ENCODE measurements at places on chromosomes 3 and 15.

DNA sequence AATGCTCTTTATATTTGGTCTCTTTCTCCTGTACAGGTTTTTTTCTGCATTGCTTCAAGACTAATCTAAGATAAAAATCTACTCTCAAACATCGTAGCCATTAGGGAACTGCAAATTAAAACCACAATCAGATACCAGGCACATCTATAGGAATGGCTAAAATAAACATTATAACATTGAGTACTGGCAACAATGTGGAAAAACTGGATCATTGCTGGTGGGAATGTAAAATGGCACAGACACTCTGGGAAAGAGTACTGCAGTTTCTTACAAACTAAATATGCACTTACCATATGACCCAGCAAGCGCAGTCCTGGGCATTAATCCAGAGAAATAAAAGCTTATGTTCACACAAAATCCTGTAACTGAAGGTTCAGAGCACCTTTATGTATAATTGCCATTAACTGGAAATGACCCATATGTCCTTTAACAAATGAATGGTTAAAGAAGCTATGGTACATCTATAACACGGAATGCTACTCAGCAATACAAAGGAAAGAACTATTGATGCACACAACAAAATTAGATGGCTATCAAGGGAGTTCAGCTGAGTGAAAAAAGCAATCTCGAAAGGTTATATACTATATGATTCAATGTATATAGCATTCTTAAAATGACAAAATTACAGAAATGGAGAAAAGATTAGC lies 6.3 kb downstream of the ABCC5 start:
- no peak for DNase-seq

DNA sequence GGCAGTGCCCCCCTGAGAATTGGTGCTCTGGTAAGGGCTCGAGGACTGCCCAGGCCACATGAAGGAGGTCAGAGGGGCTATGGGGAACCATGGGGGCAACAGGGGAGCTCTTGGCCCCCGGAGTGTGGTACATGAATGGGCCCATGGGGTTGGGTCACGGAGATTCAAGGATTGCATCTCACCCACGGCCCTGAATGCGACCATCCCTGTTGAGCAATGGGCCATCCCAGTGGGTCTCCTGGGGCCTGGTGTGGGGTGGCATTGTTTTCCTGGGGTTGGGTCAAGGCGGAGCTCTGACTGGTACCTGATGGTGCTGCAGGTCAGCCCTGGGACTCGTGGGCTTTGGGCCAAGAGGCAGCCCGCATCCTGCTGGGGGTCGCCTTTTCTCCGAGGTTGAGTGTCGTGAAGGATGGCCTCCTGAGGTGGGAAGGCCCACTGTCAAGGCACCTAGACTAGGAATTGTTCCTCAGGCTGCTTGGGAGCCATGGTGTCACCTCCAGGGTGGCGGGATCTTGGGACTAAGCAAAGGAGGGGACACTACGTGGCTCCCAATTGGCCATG lies 198.3 kb downstream of the UBE3A start:
- no peak for DNase-seq

- no peak for DNase-seq
Measured at GRCh38 chr3:14861031-14861430, 42.3 kb downstream of the FGD5 start.

GRCh38 chr3:123336441-123336851 lies 112.4 kb downstream of the ADCY5 start:
- no peak for DNase-seq

DNA sequence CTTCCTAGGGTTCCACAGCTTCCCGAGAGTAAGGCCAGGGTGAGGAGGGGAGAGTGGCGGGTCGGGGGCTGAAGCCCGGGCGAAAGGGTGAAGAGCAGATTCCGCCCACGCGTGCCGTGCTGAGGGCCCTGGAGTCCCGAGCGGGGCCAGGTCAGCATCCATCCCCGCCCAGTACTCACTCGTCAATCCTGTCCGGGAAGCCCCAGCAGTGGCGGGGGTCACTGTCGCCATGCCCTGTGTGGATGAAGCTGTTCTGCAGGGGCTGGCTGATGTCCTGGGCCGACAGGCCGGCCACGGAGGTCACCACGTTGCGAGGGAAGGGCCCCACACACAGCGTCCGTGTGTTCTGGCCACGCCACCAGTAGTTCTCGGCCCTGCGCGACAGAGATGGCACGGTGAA lies 36.3 kb downstream of the TNK2 start:
- no peak for DNase-seq

DNA sequence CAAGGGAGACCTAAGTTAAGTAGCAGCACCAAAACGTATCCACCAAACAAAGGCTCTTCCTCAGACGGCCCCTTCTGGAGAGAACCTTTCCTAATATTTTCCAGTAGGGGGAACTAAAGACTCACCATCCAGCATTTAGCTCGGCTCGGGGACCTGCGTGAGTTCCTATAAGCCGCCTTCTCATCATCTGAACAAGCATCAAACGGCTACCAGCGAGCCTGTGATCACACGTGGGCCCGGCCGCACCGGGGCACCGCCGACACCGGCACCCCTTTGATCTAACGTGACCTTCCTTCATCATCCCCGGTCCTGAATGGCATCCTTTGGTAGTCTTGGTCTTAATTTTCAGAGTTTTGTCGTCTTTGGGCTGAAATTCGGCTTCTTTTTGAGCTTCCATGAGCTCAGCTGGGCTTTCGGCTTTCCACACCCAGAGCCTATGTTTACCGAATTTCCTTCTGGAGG lies 1.4 kb upstream of the ROBO2 start:
- no peak for DNase-seq

GRCh38 chr3:30518181-30518864 lies 88.1 kb upstream of the TGFBR2 start:
- DNase-seq = no peak

DNA sequence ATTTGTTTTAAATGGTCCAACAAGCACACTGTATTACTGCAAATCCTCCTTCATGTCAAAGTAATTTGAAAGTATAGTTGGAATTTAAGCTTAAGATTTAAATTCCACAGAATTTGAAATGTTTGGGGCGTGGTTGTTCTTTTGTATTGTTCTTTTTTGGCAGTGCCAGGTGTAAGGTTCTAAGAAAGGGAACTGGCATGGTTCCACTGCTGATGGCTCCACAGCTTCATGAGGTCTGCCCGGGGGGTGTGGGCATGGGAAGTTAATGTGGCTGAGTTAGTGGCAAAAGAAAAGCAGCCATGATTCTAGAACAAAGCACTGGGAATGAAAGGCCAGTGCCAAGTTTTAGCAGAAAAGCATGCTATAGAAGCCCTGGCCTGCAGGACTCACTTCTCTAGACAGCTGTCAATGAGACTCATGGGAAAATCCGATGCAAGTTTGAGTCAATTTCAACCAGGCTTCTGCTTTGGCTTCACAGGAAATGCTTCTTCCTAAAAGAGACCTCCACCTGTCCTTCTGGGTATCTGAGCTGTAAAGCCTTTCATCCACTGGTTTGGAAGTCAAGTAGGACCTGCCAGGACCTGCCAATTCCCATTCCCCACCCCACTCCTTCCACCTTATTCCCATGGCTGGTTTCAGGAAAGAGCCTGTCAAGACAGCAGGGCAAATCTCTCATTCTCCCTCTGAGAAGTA lies 18.9 kb downstream of the CDCP1 start:
- no peak for DNase-seq

DNA sequence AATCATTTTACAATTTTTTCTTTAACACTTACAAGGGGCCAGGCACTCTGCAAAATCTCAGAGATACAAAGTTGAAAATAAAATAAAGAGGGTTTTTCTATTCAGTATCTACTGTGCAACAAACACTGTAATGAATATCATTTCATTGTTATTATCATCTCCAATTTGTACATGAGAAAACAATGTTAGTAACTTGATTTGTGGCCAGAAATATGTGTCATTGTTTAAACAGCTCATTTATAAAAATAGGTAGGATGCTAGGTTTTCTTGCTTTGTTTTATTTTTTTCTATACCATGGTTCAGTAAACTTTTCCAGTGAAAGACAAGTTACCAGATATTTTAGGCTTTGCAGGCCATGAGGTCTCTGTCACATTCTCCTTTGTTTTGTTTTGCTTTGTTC lies 318.1 kb upstream of the UBE2E2 start:
- DNase-seq = no peak

GRCh38 chr15:71678191-71678590 lies 132.2 kb upstream of the NR2E3 start:
- DNase-seq = no peak

- no peak for DNase-seq
Measured at GRCh38 chr15:77478051-77478450, 57.4 kb downstream of the HMG20A start.

GRCh38 chr3:126106336-126107202 lies 22.6 kb upstream of the SLC41A3 start:
- DNase-seq = no peak

DNA sequence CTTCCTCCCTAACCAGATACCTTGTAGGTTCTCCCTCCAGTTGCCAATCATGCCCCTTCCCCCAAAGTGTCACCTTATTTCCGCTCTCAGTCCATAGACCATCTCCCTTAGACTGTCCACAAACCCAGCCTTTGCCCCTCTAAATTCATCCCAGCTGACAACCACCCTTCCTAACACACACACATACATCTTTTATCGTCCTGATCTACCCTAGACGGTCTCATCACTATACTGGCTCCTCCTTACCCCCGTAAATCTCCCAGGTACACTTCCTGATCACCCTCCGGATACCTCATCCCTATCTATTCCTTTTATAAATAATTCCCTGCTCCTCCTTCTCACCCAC lies 828 bp downstream of the THOC7 start:
- no peak for DNase-seq

- DNase-seq = no peak
Measured at GRCh38 chr3:182989566-182989965, 9.2 kb upstream of the DCUN1D1 start.

- DNase-seq = no peak
Measured at GRCh38 chr3:15294929-15295328, 37.5 kb downstream of the SH3BP5 start.

GRCh38 chr3:74463515-74463914 lies 150.9 kb downstream of the CNTN3 start:
- DNase-seq = no peak

DNA sequence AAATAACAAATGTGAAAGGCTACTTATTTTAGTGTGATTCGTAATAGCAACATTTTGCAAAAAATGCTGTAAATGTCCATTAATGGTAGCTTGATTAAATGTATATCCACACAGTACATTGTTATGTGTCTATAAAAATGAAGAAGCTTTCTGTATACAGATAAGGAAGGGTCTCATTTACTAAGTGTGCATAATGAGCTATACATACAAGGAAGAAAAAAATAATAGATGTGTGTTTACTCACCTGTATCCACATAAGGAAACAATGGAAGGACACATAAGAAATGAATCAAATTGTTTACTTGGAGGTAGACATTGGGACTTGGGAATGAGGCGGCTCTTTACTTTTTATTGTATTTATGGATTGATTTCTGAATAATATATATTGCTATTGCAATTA lies 34.9 kb downstream of the MED12L start:
- no peak for DNase-seq

- no peak for DNase-seq
Measured at GRCh38 chr15:61742591-61742990, 317.7 kb downstream of the VPS13C start.

GRCh38 chr3:189317911-189318310 lies 146.1 kb downstream of the TPRG1 start:
- DNase-seq = no peak

- no peak for DNase-seq
Measured at GRCh38 chr15:40064231-40064894, 25.4 kb upstream of the SRP14 start.

DNA sequence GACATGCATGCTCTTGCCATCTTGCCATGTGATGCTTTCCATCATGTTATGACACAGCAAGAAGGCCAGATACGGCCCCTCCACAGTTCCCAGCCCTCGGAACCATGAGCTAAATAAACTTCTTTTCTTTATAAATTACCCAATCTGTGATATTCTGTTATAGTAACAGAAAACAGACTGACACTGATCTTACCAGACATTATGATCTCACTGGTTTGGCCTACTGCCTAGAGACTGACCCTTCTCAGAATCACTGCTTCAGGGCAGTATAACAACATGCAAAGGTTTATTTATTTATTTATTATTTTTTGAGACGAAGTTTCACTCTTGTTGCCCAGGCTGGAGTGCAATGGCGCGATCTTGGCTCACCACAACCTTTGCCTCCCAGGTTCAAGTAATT lies 14.0 kb downstream of the ZNF619 start:
- DNase-seq = no peak

GRCh38 chr3:31634476-31634875 lies 101.8 kb downstream of the STT3B start:
- DNase-seq = no peak

DNA sequence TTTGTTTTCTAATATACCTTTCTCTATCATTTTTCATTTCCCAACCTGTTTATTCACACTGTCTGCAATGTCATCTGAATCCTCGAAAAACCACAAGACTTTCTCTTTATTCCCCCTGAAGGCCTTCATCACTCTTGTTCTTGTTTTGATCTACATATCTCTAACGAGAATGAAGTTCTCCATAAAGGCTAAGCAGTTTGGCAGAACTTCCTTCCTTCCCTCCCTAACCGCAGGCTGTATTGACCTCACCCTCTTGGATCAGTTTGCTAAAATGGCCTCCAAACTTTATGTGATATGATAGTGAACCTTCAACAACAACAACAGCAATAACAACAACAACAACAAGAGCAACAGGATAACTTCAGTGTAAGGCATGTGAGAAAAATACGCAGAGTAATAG lies 392.8 kb downstream of the TIGIT start:
- DNase-seq = no peak

DNA sequence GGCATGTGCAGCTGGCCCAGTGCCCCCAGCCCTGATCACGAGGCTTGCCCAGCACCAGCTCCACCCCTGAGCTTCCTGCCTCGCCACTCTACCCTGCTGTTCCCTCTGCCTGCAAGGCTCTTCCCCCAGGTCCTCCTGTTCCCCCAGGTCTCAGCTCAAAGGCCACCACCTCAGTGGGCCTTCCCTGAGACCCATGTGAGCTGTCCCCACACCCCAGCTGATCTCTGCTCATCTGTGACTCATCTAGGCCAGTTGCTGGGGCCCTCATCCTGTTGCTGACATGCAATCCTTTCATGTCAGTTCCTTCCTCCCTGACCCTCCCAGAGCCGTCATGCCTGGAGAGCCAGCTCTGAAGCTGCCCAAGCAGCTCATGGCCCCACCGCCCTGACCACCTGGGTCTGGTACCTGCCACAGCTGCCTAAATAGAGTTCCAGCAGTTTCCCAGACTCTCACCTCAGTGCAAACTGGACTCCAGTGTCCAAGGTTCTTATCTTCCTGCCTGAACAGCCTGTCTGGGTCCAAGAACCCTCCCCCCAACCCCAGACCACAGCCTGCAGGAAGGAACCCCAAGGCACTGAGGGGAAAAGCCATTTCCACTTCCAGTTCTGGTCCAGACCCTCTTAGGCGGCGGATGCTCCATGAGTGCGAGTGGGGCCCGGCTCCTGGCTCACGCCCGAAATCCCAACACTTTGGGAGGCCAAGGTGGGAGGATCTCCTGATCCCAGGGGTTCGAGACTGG lies 116.6 kb upstream of the IQSEC1 start:
- no peak for DNase-seq

- no peak for DNase-seq
Measured at GRCh38 chr15:29031502-29032228, 145.9 kb downstream of the APBA2 start.

GRCh38 chr3:129119365-129120100 lies 2.1 kb downstream of the RAB43 start:
- no peak for DNase-seq

GRCh38 chr15:36761132-36761847 lies 181.9 kb downstream of the CDIN1 start:
- no peak for DNase-seq
